ENCODE measurements at places on chromosomes 13 and 19. TPM values are rescaled to one million over a fixed set of nuclear protein-coding genes. Genes with fewer than 3 reads are reported as not detected.

LATS2 gene
- total RNA-seq = 23.9 TPM

ZNF814 gene
- 7.7 TPM for total RNA-seq

PIBF1 gene
- 8.9 TPM for total RNA-seq

CUL4A gene
- 84.0 TPM for total RNA-seq

PRODH2 gene
- total RNA-seq = not detected

STAP2 gene
- total RNA-seq = 6.1 TPM
